ENCODE measurements at places on chromosomes 2 and 18.

- no peak for ATAC-seq
Measured at GRCh38 chr18:12053289-12053688, 40.4 kb upstream of the ANKRD62 start.

DNA sequence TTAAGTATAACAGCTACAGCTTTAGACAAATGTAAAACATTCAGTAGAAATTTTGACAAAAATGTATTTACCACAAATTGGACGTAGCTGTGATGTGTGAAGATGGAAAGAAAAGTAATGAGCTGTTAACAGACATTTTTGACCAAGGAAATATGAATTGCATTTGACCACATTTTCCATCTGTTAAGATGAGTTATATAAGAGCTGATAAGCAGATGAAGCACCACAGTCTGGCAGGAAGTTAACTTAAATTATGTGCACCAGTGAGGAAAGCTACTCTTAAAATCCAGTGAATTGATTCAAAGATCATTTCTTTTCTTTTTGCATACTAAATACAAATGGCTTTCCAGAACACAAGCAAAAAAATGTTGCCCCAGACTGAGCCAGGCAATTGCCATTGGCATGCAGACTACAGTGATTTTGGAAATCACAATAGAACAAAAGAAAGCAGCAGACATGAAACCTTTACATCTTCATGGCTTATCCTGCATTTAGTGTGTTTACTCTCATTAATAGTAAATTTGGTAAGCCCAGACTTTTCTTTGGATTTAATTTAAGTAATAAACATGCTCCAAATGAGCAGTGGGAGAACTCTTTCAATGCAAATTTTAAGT lies 493.7 kb downstream of the TMX3 start:
- ATAC-seq: no peak

- ATAC-seq: peak; percentile 87
Measured at GRCh38 chr2:46909771-46910419, 5.7 kb downstream of the MCFD2 start.

- ATAC-seq: no peak
Measured at GRCh38 chr2:174916270-174916930, 88.8 kb downstream of the CHN1 start.

- ATAC-seq: no peak
Measured at GRCh38 chr18:11887328-11888128, 20.6 kb downstream of the MPPE1 start.

DNA sequence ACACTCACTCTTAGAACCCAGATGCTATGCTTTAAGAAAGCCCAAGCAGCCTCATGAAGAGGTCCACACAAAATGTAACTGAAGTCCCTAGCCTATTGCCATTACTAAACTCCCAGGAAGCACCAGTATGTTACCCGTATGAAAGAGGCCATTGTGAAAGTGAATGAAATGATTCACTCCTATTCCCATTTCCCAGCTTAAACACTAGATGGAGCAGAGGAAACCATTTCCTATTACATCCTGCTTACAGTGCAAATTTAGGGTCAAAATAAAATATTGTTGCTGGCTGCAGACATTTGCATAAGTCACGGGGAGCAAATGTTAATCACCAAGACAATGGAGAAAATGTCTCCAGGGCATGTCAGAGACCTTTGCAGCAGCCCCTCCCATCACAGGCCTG lies 989.7 kb upstream of the CRIM1 start:
- ATAC-seq: no peak

DNA sequence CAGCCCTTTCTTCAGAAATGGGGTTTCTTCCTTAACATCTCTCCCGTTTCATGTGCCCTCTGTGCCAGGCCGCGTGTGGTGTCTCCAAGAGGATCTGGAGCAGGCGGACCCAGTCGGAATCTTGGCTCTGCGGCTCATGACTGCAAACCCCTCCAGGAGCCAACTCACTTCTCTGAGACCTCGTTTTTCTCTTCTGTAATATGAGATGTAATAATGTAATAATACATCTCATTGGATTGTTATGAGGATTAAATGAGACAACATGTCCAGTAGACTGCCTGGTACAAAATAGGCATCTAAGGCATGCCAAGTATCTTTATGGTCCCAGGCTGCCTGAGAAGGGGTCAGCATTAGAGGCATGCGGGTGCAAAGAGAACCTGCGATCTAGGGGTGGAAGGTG lies 221.3 kb upstream of the REV1 start:
- ATAC-seq: peak; percentile 79

- ATAC-seq: 0 out of 3 replicates have a peak, but pooled peaks have one; percentile 37
Measured at GRCh38 chr18:47877892-47878291, 52.6 kb downstream of the SMAD2 start.

GRCh38 chr18:80200171-80200931 lies 47.0 kb downstream of the PARD6G start:
- no peak for ATAC-seq

- no peak for ATAC-seq
Measured at GRCh38 chr18:63213331-63213900, 106.2 kb downstream of the BCL2 start.

- no peak for ATAC-seq
Measured at GRCh38 chr18:31634331-31634713, 42.6 kb downstream of the TTR start.

GRCh38 chr2:11156396-11157075 lies 1.3 kb downstream of the SLC66A3 start:
- ATAC-seq: no peak

DNA sequence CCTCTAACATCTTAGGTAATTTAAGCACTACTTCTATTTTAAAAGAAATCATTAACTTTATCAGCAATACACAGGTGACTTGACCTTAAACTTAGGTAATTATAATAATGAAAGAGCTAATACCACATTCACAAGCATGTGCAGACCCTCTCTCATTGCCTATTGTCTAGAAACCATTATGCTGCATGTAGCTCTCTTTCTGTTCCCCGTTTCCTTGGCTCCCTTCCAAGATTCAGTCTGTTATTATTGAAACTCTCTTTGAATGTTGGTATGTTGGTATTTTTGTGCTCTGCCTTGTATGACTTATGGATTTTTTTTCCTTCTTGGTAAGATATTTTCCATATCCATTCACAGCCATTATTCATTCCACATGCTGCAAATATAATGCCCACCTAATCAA lies 201.2 kb downstream of the CDCA7 start:
- ATAC-seq: peak; percentile 70

DNA sequence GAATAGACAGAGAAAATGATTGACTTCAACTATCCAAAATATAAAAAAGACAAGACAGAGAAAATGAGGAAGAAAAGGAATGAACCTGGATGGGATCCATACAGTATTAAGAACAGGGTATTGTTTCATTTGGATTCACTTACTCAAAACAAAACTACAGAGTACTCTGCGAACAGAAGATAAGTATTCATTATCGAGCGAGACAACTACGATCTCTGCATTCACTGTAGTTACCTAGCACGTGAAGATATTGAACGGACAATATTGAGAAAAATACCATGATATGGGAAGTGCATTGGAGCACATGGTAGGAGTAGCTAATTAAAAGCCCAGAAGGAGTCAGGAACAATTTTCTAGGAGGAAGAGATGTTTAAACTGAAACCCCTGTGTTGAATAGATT lies 1.0 kb upstream of the ORC2 start:
- ATAC-seq: peak; percentile 1

- no peak for ATAC-seq
Measured at GRCh38 chr18:59353079-59353680, 5.9 kb downstream of the LMAN1 start.

- ATAC-seq: no peak
Measured at GRCh38 chr2:110866466-110866865, 134.1 kb downstream of the ACOXL start.

DNA sequence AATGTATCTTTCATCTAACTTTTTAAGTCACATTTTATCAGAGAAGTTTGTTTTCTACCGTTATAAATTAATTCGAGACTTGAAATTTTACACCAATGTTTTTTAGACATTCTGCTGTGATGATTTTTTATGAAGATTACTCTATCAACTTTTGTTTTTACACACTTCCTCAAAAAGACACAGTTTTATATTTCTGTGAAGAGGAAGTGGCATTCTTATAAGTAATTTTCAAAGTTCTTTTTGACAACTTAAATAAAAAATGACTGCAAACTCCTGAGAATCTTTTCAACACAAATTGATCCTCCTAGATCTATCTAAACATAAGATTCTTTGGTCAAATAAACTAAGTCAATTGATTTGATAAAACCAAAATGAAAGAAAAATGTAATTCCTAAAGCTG lies 13.7 kb downstream of the ANKRD44 start:
- no peak for ATAC-seq

- no peak for ATAC-seq
Measured at GRCh38 chr2:124437811-124438210, 412.7 kb downstream of the CNTNAP5 start.

DNA sequence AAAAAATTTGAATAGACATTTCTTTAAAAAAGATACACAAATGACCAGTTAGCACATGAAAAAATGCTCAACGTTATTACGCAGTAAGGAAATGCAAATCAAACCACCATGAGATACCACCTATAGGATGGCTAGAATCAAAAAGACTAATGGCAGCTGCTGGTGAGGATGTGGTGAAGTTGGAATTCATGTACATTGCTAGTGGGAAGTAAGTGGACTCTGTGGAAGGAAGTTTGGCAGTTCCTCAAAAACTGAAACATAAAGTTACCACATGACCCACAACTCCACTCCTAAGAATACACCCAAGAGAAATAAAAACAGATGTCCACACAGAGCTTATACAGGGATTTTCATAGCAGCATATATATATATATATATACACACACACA lies 51.2 kb downstream of the MBP start:
- peak; percentile 21 for ATAC-seq

DNA sequence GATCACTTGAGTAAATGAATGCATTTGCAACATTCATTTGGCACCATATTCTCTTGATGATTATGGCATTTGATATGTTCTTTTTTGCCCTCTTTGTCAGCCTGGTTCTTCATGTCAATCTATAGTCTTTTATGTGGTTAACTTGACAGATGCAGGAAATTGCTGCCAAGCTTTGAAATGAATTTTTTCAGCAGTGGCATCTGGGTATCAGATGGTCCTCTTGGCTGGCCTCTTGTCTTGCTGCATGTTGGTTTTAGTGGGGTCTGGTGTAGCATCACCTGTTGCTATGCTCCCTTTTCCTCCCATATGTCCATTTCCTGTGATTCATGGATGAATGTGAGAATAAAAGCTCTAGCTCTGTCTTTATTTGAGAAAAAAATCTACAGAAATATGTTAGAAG lies 119.9 kb downstream of the DPP4 start:
- ATAC-seq: no peak

DNA sequence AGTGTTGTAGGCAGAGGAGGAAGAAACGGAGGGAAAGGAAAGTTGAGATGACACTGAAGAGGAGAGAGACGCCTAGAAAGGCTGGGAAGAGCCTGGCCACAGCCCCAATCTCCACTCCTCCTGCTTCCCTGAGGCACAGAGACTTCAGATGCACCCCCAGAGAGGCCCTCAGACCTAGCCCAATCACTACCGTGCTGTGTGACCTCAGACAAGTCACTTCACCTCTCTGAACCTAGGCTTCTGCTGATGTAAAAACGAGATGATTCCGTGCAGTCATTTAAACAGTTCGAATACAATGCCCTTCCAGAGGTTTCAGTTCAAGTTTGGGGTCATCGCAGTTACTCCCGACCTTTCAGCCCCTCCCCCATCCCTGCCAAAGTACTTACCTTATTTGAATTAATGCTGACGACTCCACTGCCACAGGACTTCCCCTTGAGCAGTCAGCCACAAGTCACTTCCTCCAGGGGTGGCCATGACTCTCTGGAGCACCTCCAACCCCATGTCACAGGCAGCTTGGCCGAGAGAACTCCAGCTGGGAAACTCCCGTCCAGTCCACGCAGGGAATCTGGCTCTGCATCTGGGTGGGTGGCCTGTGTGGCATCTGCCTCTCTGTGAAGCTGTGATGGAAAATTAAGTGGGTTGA lies 105.2 kb upstream of the ID2 start:
- no peak for ATAC-seq

- peak; percentile 78 for ATAC-seq
Measured at GRCh38 chr18:36284671-36285295, 12.7 kb upstream of the FHOD3 start.

DNA sequence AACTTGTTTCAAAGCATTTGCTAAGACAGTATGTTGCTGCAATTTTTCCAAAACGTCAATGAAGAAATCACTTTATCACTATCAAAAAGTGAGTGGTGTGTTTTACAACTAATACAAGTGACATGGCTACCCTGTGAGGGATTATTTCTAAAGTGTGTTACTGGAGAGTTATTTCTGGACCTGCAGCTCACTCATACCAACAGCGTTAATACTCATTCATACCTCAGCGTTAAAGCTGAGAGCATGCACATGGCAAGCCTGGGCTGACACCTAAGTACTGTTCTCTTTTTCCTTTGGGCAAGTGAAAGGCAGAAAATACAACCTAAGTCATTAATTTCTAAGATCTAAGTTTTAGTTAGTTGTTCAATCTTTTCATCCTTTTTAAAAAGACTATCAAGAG lies 13.0 kb upstream of the MRPL19 start:
- no peak for ATAC-seq

GRCh38 chr18:7021994-7022840 lies 95.4 kb downstream of the LAMA1 start:
- peak; percentile 65 for ATAC-seq

DNA sequence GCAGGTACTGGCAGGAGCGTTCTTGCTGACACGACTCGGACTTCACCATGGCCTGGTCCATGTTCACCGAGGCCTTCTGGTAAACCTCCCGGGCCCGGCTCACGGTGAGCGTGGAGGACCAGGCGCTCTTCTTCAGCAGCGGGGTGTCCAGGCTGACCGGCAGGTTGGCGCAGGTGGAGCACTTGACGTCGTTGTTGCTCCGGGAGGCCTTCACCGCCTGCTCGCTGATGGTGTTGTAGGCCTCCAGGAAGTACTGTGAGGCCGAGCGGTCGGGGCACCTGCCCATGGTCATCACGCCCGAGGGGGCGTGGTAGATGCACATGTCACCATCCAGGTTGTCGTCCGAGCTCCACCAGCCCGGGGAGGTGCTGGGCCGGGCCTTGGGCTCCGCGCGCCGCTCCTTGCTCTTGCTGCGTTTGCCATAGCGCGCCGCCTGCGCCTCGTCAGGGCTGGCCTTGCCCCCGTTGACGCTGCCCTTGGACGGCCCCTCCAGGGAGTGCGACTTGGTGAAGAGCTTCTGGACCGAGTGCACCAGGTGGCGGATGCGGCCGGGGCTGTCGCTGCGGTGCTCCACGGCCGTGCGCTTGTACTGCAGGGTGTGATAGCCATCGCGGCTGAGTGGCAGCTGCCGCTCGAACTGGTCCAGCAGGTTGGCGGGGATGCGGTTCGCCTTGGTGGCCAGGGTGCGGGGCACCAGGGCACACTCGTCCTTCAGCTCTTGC lies 429.3 kb downstream of the TGIF1 start:
- ATAC-seq: no peak

DNA sequence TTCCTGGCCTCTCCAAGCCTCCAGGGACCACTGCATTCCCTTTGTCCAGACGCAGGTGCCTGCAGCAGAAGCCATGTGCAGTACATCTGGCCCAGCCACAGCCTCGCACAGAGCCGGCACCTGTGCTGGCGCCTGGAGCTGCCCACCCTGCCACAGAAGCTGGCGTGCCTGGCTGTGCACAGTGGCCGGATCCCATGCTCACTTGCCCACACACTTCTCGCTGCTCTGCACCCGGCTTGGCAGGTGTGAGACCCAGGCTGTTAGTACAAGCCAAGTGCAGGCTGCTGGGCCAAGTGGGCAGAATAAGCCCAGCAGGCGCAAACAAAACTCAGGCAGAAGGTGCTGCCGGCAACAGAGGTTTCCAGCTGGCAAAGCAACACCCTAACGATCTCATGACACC lies 124.5 kb upstream of the CCDC150 start:
- no peak for ATAC-seq
